ENCODE measurements at places on chromosomes 1 and 21.

- no peak for DNase-seq
Measured at GRCh38 chr1:18716785-18717678, 86.4 kb downstream of the PAX7 start.

- DNase-seq = peak; percentile 82
Measured at GRCh38 chr1:53122201-53122885, 20.1 kb downstream of the SLC1A7 start.

DNA sequence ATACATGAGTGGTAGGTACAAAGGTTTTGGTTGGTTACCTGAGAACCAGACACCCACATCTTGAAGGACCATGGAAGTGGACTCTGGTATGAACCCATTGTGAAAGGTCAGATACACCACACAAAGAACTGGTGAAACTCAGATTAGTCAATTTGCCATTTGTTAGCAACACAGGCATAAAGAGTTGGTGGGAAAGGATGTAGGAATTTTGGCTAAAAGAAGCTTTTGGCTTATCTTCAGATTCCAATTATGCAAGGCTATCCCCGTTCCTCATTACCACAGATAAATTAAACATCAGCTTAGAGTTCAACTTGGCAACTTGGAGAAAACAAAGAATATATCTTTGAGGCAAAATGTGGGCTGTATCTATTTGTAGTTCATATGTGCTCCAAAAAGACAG, 87.0 kb upstream of the IRF2BP2 start:
- DNase-seq = peak; percentile 70

- no peak for DNase-seq
Measured at GRCh38 chr1:76583875-76584477, 283.3 kb upstream of the ST6GALNAC5 start.

- peak; percentile 68 for DNase-seq
Measured at GRCh38 chr1:76330991-76331603, 256.6 kb downstream of the ST6GALNAC3 start.

GRCh38 chr1:230156068-230156467, 89.0 kb downstream of the GALNT2 start:
- no peak for DNase-seq

- no peak for DNase-seq
Measured at GRCh38 chr1:30822006-30822405, 64.4 kb upstream of the LAPTM5 start.

GRCh38 chr1:53070621-53071020, 8.6 kb downstream of the PODN start:
- DNase-seq = no peak

GRCh38 chr21:25563361-25564116, 43.7 kb downstream of the MRPL39 start:
- no peak for DNase-seq

DNA sequence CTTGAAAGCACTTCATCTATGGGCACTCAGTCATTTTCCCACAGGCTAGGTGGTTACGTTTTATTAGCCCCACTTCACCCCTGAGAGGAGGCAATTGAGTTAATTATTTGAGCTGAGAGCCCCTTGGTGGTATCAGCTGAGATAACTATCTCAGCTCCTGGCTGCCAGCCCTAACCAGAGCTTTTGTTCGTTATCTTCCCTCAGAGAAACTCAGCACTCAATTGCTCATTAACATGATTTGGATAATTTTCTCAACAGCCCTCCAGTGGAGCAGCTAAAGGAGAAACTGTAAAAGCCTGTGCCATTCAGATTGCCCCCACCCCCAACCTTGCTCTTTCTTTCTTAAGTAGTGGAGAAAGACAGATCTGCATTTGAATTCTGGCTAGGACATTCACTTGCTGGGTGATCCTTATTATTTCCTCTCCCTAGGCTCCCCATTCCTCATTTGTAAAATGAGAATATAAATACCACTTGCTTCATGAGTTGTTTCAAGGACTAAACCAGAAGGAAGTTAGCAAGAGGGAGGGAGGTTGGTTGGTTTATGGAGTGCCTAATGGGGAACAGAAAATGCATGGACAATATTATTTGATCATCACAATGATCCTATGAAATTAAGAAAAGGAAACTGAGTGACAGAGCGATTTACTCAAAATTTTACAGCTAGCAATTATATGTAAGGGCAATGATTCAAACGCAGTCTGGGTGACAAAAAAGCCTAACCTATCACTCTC, 218.7 kb upstream of the FGGY start:
- DNase-seq = no peak

GRCh38 chr21:39334611-39335010, 14.3 kb downstream of the HMGN1 start:
- DNase-seq = no peak

- DNase-seq = peak; percentile 80
Measured at GRCh38 chr1:65309304-65310077, at the start of gene DNAJC6. Gene DNAJC6 (plus strand): TSS chr1:65309543. CDS start chr1:65309746, 203 bp downstream.

DNA sequence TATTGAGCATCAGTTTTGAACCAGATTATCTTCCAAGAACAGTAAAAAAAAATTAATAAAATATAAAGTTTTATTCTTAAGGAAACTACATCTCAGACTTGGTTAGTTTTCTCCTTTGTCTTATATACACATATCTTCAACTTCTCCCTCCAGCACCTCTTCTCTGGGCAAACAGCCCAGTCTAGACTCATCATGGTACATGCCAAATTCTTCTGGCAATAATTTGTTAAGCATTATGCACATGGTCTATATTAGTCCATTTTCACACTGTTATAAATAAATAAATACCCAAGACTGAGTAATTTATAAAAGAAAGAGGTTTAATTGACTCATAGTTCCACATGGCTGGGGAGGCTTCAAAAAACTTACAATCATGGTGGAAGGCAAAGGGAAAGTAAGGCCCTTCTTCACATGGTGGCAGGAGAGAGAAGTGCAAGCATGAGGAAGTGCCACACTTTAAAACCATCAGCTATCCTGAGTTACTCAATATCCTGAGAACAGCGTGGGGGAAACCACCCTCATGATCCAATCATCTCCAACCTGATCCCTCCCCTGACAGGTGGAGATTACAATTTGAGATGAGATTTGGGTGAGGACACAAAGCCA, 108.7 kb upstream of the RNPC3 start:
- DNase-seq = peak; percentile 75

DNA sequence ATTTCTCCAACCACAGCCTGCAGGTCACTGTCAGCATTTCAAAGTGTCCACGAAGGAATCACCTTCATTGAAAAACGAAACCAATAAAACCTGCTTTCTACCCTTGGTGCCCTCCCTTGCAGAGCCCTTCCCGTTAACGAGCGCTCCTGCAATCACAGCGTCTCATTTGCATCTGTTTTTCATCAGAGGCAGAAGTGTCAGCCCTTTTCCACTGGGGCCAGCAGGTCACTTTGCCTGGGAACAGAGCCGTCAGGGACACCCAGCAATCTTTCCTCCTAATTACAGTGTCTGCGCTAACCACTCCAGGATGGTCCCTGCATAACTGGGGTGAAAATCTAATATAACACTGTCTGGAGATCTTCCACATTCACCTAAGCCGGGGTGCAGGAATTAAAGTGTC, 85.3 kb downstream of the PSMG1 start:
- no peak for DNase-seq

DNA sequence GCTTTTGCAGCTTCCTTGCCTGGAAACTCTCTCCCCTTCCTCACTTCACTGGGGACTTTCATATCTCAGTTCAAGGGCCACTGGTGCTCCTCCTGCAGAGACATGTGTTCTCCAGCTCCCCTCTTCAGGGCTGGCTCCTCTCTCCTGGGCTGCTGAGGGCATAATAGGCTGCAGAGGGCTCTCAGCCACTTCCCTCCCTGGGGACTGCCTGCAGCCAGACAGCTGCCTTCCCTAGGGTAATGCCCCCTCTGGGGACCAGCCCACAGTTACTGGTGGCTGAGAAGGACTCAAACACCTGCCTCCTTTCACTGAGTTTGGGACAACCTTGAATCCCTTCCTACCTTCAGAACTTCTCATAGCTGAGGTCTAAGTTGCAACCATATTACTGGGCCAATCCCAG, 104.8 kb upstream of the POU3F1 start:
- no peak for DNase-seq

GRCh38 chr1:239920214-239920613, 171.5 kb upstream of the FMN2 start:
- no peak for DNase-seq

- no peak for DNase-seq
Measured at GRCh38 chr1:226233806-226234205, 10.3 kb downstream of the MIXL1 start.

DNA sequence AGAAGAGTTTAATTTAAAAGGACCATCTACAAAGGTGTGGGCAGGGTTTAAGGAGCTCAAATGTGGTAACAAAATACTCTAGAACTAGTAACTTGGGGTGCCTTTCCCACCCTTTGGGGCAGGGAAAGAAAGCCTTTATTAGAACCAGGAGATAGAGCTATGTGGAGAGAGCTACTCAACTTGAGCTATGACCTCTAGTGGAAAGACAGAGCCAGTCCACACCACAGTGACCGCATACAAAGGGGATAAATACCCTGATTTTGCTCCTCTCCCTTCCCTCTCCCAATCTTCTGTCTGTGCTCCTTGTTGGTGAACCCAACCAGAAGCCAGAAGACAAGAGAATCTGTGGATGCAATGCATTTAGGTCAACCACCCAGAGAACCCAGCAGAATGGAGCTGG, 54.4 kb upstream of the JAK1 start:
- DNase-seq = peak; percentile 32

DNA sequence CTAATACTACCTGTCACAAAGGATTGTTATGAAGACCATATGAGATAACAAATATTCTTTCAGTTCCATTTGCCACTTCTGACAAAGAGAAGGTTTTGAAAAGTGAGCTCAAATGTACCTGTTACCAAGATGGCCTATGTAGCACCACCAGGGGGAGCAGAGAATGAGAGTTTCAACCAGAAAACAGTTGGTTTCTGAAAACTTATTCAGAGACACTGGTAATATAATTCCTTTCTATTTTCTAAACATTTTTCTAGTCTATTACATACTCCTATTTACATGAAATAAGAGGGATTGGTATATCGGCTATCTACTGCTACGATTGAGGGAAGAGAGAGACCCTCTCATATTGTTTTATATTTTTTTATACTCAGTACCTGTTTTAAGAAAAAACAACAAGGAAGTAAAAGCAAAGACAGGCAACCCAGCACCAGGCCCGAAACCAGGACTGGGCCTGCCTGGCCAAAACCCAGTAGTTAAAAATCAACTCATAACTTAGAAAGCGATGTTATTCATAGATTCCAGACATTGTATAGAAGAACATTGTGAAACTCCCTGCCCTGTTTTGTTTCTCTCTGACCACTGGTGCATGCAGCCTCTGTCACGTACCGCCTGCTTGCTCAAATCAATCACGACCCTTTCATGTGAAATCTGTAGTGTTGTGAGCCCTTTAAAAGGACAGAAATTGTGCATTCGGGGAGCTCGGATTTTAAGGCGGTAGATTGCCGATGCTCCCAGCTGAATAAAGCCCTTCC, 48.3 kb downstream of the IL23R start:
- DNase-seq = peak; percentile 31

GRCh38 chr1:228101994-228102790, 933 bp downstream of the C1orf35 start:
- DNase-seq = peak; percentile 40

GRCh38 chr1:5296095-5296494, 641.7 kb downstream of the AJAP1 start:
- DNase-seq = no peak

DNA sequence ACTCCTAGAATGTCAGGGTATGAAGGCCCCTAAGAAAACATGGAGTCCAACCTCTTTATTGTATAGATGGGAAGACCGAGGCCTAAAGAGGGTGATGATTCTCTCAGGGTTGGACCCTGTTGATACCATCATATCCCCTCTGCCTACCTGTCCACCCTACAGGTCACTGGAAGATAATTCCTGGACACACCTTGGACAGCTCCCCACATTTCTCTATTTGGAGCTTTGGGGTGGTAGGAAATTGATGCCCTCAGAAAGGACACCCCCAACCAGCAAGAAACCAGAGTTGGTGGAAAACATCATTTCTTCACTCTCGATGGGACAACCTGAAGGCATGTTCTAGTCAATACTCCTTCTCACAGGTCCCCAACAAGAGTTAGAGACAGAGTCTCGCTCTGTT, 3.0 kb upstream of the TCEA3 start:
- no peak for DNase-seq

- no peak for DNase-seq
Measured at GRCh38 chr1:109630898-109631512, 11.4 kb downstream of the AMPD2 start.

DNA sequence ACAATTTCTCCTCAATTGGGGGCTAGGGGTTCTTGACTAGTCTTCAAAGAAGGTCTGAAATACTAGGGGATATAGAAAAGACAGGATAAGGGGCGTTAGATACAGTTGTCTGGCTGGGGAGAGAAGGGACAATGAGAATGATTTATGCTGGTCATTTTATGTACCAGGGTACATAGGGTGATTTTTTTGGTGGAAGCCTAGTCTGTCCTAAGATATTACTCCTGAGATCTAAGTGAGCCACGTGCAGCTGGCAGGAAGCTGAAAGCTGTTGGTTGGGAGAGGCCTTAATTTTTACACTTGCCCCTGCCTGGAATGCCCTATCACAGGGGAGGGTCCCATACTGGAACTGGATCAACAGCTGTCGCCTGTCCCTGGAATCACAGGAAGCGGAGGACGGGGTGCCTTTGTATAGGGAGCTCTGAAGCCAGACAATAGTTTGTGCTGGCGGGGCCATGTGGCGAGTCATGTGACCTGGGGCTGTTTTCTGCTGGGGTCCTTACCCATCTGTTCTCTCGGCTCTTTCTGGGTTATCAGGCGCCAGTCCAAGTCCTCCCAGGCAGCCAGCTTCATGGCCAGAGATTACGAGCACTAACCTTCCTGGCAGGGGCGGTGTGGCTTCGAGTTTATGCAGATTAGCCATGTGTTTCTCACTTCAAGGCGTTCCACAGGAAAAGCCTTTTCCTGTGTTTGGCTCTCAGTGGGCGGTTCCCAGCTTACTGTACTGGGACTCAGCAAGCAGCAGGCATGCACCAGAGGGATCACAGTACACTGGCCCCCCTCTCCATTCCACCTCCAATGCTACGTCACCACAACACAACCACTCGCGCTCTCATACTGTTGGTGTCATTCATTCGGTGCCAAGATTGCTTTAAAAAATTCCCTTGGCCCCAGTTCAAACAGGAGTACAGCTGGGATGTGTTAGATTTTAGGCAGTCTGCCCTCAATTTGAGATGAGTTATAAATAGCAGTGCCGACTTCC, 27.5 kb downstream of the ARID1A start:
- peak; percentile 99 for DNase-seq

DNA sequence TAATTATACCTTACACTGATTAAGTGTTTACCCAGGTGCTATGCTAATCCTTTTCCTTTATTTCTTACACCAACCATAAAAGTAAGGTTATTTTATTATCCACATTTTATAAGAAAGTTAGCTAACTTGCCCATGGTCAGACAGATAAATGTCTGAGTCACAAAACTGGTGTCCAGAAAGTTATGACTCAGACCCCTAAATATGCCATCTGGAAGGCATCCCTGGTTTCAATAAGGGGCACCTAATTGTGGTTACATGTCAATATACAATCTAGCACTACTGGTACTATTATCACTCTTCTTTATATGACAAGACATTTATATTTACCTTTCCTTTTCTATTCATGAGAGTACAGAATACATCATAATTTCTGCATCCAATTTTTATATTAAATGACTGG, 496.5 kb upstream of the ADGRL2 start:
- peak; percentile 37 for DNase-seq

- no peak for DNase-seq
Measured at GRCh38 chr1:24180676-24181075, 6.4 kb downstream of the IFNLR1 start.
